ENCODE measurements at places on chromosomes 12 and 14.

DNA sequence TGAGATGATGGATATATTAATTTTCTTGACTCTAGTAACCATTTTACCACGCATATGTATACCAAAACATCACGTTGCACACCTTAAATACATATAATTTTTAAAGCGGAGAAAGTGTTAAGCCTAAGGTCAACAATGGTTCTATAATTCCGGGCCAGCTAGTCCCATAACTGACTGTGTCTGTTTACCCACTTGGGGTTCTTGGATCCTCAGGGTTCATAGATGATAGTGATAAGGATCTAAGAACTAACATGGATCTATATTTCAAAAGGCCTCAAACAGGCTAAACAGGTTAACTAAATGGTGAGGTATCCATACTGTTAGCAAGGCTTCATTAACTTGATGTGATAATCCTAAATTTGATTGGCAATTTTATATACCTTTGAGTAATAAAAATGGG, 9.8 kb downstream of the SLC38A1 start:
- DNase-seq, result no peak

- peak; percentile 73 for DNase-seq
These were observed 216.2 kb downstream of the TTC8 start for GRCh38 chr14:89040460-89041256.

DNA sequence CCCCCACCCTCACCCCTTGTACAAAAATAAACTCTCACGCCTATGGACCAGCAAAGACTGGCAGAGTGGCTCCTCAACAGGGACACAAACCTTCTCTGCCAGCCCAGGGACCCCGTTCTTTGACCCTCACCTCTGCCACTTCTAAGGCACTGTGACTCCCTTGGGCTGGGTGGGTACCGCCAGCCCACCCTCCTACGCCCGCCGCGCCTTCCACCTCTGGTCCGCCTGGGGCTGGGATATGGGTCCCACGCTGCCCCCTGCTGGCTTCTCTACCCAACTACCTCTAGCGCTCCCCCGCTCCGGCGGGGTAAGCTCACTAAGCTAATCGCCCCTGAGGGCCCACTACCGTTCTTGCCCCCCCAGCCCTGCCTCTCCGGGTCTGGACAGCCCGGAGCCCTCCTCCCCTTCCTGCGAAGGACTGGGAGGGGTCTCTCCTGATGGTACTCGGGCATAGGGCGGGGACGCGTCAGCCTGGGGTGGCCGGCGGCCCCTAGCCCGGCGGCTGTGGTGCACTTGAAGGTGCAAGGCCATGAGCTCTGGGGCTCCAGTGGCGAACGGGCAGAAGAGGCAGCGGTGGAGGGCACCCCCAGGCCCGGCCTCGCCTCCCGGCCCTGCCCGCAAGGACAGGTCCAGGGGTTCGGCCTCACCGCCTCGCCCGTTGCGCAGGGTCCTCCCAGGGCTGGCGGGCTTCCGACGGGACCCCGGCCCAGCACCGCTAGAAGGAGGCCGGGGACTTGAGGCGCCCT, 8.1 kb downstream of the ZNF219 start:
- DNase-seq, result no peak

GRCh38 chr12:47112679-47113078, 32.9 kb upstream of the AMIGO2 start:
- DNase-seq, result no peak

DNA sequence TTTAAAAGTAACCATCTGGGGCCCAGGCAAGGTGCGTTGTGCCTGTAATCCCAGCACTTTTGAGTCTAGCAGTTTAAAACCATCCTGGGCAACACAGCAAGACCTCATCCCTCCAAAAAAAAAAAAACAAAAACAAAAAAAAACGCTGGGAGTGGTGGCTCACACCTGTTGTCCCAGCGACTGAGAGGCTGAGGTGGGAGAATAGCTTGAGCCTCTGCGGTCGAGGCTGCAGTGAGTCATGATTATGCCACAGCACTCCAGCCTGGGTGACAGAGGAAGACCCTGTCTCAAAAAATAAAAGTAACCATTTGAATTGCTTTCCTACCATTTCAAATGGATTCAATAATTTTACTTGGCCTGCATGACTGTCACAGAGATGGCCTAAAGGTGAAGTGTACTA, 186.5 kb upstream of the ATP2B1 start:
- DNase-seq, result no peak

DNA sequence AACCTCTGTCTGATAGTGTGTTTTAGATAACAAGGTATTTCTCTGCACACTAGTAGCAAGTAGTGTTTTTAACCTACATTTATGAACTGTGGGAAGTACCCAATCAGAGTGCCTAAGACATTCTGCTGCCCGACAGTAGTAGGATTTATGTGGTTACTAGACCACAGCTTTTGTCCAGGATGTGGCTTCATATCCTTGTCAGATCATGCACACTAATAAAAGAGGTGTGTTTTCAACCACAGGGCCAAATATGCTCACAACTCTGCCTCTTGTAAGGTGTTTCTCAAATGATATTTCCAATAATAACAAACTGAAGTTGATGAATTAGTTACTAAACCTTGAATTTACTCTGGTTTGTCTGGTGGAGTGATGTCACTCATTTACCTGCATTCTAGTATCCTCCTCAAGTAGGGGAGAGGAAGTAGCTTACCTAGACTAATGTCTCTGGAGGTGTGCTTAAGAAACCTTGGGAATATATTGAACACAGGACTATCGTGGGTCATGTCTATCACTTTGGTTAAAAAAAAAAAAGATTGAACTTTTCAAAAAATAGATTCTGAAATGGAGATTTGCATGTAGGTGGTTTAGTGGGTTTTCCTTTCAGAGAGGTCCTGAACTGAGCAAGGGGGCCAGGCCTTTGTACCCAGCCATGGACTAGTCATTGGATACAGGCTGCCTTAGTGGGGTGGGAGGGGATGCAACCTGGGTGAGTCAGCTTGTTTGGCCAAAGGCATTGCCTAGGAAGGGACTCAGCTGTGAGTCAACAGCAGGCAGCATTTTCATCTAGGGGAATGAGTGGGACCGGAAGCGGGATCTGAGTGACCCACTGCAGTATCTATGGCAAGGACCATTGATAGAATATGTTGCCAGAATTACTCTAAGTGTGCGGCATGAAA, 14.1 kb downstream of the FBXW8 start:
- no peak for DNase-seq

DNA sequence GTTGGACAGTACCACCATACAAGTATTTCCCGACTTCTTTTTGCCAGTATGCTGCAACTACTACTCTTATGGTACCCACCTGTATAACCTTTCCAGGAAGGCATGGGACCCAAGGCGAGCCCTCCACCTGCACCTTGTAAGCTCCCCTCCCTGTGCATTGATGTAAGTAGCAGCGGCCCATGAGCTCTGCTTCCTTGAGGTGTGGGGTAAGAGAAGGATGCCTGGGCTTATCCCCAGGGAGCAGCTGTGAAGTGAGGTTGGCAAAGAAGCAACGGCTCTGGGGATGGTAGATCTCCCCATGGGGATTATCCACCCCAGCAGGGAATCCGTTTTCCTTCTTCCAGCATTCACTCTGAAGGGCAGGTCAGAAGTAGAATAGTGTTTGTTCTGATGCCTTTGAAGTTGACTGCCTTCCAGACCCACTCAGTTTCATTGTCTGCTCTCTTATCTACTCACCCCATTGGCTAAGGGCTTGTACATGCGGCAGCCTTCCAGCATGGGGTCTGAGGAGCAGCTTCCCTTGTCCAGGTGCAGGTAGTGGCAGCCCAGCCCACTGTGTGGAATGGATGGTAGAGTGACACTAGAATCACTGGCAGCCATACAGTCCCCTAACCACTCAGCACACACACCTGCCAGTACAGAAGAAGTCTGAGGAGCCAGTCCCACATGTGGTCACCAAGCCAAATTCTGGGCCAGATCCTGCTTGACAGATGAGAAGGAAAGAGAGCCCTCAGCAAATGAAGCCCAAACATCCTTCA, 3.4 kb downstream of the CIROP start:
- no peak for DNase-seq

GRCh38 chr14:100773331-100774163, 46.9 kb downstream of the DLK1 start:
- DNase-seq, result no peak

DNA sequence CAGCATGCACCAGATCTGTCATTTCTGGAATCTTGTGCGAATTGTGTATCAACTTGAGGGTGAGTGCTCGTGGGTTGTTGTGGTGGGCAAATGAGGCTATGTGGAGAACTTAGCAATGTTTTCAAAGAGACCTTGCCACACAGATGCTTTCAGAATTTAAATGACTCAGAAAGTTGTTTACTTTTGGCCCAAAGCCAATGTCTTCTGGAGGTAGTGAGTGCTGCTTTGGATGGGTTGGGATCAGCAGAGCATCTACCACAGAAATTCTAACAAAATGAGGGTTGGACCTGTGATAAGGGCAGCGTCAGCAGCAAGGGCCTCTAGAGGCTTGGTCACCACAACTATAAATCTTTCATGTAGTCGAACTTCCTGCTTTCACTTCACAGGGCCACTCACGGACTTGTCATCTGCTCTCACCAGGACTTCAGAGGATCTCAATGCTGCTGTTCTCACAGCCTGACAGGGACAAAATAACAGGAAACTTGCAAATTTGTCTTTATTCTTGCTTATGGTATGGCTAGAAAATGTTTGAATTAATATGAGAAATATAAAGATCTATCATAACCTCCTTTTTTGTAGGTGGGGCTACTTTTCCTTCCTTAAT, 111.4 kb downstream of the DACT1 start:
- DNase-seq, result no peak

GRCh38 chr14:96160076-96160912, 44.3 kb upstream of the BDKRB2 start:
- no peak for DNase-seq

- DNase-seq, result no peak
These were observed 4.8 kb downstream of the DGKA start for GRCh38 chr12:55935738-55936151.

GRCh38 chr12:41979574-41979973, 165.1 kb downstream of the GXYLT1 start:
- DNase-seq, result no peak

Data from activated T-cell treated with anti-CD3 and anti-CD28 coated beads for 4 hours (primary cell).